ENCODE measurements at places on chromosomes 1 and 21.

GRCh38 chr1:36176106-36176949 is 20.4 kb downstream of the MAP7D1 start:
- DNase-seq = no peak

- no peak for DNase-seq
These were observed 34.6 kb upstream of the HEATR1 start for GRCh38 chr1:236638945-236639344.

GRCh38 chr1:164693564-164694359 is 134.8 kb downstream of the PBX1 start:
- DNase-seq = no peak

DNA sequence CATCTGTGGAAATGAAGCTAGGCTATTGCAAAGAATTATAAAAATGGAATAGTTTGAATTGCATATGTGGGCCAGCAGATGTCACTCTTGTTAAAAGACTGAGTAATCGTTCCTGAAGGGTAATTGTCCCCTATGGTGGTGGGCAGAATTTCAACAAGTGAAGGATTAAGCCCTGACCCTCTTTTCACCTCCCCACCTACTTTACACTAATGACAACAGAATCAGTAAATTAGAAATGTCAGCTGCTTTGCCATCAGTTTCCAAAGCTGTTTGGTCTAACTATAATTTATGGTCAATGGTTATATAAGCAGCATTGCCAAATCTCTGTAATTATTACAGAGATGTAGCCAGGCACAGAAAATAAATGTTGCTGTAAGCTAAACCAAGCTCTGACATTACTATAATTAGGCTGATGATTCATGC is 898.6 kb downstream of the AMY1C start:
- no peak for DNase-seq

- no peak for DNase-seq
These were observed 93.0 kb downstream of the ZBTB18 start for GRCh38 chr1:244144053-244144452.

- no peak for DNase-seq
These were observed 181.9 kb upstream of the VAMP3 start for GRCh38 chr1:7589080-7589735.

- DNase-seq = no peak
These were observed 27.1 kb downstream of the RIMS3 start for GRCh38 chr1:40638097-40639036.

DNA sequence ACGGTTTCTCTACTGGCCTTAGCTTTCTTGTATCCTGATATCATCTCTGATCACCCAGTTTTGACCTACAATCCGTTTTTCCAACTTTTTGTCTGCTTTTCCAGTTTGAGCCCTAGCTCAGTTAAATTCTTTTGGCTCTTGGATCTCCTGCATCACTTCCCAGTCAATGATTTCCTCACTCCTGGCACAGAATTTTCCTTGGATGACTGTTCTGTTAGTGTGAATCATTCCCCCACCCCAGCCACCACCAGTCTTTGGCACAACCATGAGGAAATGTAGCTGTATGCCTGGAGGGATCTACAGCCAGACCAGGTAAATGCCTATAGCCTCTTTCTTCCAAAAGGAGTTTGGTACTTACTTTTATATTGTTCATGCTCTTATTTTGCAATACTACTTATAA is 187.2 kb upstream of the PTGFR start:
- no peak for DNase-seq

DNA sequence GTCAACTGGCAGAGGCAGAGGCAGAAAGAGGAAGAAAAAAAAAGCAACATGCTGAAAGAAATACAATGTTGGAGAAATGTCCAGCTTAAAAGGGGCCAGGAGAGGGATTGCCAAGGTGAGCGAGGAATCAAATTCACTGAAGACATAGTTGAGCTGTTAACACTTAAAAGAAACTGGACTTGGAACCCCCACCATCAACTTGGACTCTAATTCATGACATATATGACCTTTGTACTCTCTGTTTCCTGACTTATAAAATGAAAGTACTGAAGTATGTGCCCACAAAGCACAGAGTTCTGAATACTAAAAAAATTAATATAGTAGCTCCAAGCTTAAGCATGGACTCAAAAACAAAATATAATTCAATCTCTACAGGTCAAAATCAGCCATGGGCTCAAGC is 16.1 kb downstream of the PRR9 start:
- no peak for DNase-seq

- no peak for DNase-seq
These were observed 97.2 kb downstream of the PCBP3 start for GRCh38 chr21:45740491-45741357.

- no peak for DNase-seq
These were observed 6.5 kb upstream of the MAST2 start for GRCh38 chr1:45796946-45797345.

DNA sequence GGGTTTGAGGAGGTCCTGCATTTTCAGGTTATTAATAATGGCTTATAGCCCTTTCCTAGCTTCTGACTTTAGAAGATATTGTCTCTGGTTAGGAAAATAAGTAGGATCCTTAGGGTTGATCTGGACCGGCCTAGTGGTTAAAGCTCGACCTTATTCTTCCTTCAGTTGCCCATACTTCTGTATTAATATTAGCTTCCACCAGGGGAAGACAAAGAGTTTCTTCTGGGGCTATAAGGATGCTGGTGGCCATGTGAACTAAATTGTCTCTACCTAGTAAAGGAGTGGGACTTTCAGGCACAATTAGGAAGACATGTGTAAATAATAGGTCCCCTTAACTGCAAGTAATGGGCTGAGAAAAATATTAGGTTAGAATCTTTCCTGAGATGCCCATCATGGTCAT is 20.6 kb upstream of the FCGR2A start:
- no peak for DNase-seq

GRCh38 chr1:109399326-109399957 is 1.7 kb upstream of the SORT1 start:
- peak; percentile 21 for DNase-seq

DNA sequence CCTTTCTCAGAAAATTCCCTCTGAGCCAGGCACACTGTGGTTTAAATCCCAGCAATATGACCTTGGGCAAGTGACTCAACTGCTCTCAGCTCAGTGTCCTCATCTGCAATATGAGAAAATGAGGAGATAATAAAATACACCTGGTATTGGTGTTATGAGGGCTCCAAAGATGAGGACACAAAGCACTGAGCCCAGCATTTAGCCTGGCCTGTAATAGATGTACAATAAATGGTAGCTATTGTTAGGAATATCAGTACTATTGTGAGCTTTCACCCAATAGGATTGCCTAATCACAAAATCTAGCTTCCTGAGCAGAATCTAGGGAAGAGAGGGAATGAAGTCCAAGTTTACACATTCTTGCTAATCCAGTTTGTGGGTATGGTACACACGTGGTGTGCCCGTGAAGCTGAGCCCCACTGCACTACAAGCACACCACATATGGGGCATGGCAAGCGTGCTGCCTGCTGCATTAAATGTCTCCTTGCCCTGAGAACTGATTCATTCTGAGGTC is 24.3 kb upstream of the SLC30A1 start:
- no peak for DNase-seq

DNA sequence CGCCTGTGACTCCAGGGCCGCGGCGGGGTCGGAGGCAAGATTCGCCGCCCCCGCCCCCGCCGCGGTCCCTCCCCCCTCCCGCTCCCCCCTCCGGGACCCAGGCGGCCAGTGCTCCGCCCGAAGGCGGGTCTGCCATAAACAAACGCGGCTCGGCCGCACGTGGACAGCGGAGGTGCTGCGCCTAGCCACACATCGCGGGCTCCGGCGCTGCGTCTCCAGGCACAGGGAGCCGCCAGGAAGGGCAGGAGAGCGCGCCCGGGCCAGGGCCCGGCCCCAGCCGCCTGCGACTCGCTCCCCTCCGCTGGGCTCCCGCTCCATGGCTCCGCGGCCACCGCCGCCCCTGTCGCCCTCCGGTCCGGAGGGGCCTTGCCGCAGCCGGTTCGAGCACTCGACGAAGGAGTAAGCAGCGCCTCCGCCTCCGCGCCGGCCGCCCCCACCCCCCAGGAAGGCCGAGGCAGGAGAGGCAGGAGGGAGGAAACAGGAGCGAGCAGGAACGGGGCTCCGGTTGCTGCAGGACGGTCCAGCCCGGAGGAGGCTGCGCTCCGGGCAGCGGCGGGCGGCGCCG is at the start of gene SIM2:
Gene SIM2 (plus strand): TSS at position 135 of the 565 bp plus-strand sequence. CDS start 632 bp downstream, outside the sequence.
- no peak for DNase-seq

- DNase-seq = no peak
These were observed 633.5 kb downstream of the KIF26B start for GRCh38 chr1:245788269-245788668.

DNA sequence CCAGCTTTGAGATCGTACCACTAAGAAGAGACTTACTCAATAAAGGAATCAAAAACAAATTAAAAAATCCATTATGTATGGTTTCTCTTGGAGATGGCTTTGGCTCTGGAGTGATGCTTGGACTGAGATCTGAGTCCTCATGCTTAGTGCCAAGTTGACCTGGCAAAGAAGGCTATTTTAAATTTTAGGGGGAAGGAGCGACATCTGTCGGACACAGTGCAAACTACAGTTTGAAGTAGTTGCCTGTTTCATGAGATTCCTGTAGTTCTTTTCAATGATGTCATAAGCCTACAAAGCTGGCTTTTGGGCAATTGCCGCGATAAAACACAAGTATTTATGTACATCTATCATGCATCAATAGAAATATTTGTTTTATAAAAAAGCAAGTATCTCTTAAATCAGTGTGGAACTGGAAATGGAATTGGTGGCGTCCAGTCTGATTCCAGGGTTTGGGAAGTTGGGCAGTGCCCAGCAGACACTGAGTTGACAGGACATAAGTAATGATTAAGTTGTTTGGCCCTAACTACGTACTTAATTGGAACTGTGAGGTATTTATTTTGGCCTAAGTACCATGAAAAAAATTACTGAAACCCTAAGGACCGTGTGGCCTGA is 50.0 kb downstream of the TBCE start:
- DNase-seq = peak; percentile 19
